ENCODE measurements at places on chromosomes 2 and 18. TPM values are rescaled to one million over a fixed set of nuclear protein-coding genes. Genes with fewer than 3 reads are reported as not detected.

The CAPN14 gene
- polyA plus RNA-seq, result 0.06 TPM

The KCNE4 gene
- 0.79 TPM for polyA plus RNA-seq

The HYCC2 gene
- polyA plus RNA-seq, result 6.7 TPM

The TUBA4B gene
- polyA plus RNA-seq, result 12.2 TPM

The ICA1L gene
- polyA plus RNA-seq, result 2.6 TPM

The SPC25 gene
- 1.8 TPM for polyA plus RNA-seq

The C2orf78 gene
- not detected for polyA plus RNA-seq

The BCL2L11 gene
- polyA plus RNA-seq, result 3.8 TPM
